ENCODE measurements at places on chromosomes 12 and 14.

DNA sequence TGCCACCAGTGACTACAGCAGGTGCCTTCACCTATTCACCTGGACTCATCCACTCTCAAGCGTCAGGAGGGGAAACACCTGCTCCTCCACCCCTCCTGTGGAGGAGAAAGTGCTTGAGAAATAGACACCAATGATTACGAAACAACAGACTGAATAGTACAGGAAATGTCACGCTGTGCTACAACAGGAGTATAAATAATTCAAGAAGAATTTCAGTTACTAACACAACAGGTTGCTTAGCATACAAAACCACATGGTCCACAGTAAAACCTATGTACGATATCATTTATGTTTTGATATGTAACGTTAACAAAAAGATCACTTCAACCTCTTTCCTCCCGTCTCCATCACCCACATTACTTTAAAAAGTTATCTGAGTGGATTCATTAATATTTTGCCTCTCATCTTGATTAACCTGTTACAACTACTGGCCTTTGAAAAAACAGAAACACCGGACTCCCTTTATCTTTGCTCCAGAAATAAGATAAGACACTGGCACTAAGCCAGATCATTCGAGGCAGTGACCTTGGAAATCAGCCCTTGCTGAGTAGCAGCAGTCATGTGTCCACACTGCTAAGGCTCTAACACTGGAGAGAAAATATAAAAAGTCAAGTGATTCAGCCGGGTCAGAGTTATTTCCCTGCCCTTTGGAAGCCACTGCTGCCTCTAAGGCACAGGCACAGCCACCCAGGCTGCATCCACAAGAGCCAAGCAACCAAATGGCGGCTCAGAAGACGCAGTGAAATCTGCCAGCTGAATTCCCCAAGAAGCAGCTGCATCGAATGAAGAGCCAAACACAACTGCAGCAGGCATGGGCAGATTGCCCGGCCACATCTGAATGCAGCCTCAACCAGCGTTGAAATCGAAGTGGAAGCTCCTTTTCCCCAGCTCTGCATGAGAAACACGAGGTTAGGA is 40.9 kb downstream of the NT5DC3 start:
- no peak for DNase-seq

GRCh38 chr14:75434890-75435248 is 7.0 kb downstream of the JDP2 start:
- DNase-seq: no peak

- DNase-seq: no peak
These were observed 24.6 kb downstream of the NPC2 start for GRCh38 chr14:74468513-74468912.

GRCh38 chr12:42135259-42135814 is 9.3 kb downstream of the GXYLT1 start:
- DNase-seq: no peak

GRCh38 chr14:89167705-89168104 is 249.3 kb downstream of the FOXN3 start:
- DNase-seq: no peak

DNA sequence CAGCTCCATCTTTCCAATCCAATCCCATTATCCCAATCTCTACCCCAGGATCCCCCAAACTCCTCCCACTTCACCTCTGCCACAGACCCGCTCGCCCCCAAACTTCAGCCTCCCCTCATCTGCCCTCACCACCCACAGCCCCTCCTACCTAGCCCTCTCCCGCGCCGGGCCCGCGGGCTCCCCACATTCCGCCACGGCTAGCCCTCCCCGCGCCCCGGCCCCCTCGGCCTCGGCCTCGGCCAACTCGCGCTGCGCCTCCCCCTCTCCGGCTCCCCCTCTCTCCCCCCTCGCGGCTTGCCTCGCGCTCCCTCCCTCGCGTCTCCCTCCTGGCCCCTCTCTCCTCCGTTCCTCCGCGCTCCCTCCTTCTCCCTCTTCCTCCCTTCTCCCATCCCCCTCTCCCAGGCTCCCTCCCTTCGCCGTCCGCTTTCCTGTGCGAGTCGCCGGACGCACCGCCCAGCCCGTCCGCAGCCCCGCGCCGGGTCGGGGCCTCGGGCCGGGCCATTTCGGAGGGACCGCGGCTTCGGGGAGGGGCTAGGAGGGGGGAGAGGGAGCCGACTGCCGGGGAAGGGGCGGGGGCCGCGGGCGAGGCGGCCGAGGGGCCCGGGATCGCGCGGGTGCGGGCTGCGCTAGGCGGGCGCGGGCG is at the start of gene ATN1:
ATN1 (plus strand) TSS at position 581 of the 643 bp plus-strand sequence. CDS start 6,043 bp downstream, outside the sequence.
- no peak for DNase-seq

DNA sequence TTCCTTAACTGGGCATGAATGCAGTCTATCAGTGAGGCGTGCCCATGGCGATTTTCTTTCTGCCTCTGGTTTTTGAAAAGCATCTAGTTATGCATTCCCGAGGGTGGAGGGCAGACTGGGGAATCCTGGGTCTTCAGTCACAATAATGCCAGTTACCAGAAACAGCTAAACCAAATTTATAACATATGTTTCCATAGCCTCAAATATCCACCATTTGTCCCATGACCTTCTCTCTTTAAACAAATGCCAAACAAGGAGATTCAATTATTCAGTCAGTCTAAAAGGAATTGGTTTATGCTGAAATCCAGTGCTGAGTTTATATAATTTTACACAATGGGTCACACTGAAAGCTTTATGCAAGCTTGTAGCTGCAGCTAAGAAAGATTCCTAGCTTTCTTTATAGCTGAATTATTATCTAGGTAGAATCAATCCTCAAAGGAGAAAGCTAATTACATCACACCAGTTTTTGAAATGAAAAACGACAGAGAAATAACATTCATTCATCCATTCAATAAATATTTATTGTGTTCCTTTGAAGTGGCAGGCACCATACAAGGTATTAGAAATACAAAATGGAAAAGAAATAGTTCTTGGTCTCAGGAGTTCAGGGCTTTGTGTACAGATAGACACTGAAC is 131.3 kb upstream of the RAP1B start:
- no peak for DNase-seq

GRCh38 chr14:22630486-22630885 is 13.7 kb downstream of the OR6J1 start:
- no peak for DNase-seq

- no peak for DNase-seq
These were observed 556.5 kb downstream of the LRFN5 start for GRCh38 chr14:42163136-42163535.

DNA sequence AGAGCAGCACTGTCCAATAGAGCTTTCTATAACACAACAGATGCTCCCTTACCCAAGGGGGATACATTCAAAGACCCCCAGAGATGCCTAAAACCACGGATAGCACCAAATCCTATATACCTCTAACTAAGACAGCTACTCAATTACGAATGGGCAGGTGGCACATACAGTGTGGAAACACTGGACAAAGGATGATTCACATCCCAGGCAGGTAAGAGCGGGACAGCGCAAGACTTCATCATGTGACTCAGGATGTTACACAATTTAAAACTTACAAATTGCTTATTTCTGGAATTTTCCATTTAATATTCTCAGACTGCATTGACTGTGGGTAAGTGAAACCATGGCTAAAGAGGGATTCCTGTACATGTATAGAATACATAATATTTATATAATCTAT is 5.5 kb upstream of the HCFC2 start:
- DNase-seq: no peak
